ENCODE measurements at places on chromosomes 7 and 10.

DNA sequence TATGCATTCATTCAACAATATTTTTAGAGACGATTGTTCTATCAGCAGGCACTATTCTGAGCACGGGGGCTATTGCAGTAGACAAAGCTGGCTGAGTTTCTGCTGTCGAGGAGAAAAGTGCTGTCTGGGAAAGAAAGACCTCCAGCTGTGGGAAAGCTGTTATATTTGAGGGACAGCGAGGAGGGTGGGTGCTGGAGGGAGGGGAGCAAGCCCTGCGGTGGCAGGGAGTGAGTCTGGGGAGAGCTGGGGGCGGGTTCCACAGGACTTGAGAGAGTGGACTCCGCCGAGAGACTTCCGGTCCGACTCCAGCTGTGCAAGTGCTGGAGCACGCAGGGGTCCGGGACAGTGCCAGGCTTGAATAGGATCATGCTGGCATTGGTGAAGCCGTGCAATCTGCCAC lies 602.1 kb upstream of the FOXK1 start:
- DNase-seq: no peak

DNA sequence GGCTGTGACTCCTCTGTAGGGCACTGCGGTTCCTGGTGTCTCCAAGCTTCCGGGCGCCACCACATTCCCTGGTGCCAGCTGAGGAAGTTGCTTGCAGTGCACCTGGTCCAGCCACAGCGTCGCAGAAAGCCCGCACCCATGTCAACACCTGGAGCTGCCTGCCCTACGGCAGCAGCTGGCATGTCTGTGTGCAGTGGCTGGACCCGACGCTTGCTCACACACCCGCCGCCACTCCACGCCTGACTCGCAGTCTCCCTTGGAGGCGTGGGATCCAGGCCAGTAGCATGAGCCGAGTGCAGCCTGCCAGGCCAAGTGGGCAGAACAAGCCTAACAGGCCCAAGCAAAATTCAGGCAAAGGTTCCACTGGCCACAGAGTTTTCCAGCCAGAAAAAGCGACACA lies 118.1 kb upstream of the PHF14 start:
- no peak for DNase-seq

GRCh38 chr7:29879609-29880008 lies 73.3 kb downstream of the WIPF3 start:
- DNase-seq: no peak

- no peak for DNase-seq
These were observed 89.5 kb upstream of the CCDC6 start for GRCh38 chr10:59995862-59996261.

- no peak for DNase-seq
These were observed 19.6 kb upstream of the CFAP46 start for GRCh38 chr10:132961787-132962622.

DNA sequence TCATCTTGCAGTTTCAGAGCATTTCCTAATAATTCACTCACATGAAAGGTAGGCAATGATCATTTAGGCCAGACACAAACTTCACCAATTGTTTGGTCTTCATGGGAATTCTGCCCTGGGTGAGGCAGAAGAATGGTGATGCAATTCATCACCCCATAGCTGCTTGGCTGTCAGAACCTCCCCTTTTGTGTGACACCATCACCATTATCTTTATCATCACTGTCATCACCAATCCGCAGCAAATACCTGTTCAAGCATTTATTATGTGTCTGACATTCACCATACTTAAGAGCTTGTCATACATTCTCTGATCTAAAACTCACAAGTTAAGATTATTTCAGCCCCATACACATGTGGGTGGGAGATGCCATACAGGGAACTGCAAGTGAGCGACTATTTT lies 799.5 kb upstream of the LRRN3 start:
- no peak for DNase-seq

GRCh38 chr10:62830679-62831078 lies 14.5 kb upstream of the EGR2 start:
- no peak for DNase-seq

- no peak for DNase-seq
These were observed 196.4 kb downstream of the FAM107B start for GRCh38 chr10:14578060-14578952.

DNA sequence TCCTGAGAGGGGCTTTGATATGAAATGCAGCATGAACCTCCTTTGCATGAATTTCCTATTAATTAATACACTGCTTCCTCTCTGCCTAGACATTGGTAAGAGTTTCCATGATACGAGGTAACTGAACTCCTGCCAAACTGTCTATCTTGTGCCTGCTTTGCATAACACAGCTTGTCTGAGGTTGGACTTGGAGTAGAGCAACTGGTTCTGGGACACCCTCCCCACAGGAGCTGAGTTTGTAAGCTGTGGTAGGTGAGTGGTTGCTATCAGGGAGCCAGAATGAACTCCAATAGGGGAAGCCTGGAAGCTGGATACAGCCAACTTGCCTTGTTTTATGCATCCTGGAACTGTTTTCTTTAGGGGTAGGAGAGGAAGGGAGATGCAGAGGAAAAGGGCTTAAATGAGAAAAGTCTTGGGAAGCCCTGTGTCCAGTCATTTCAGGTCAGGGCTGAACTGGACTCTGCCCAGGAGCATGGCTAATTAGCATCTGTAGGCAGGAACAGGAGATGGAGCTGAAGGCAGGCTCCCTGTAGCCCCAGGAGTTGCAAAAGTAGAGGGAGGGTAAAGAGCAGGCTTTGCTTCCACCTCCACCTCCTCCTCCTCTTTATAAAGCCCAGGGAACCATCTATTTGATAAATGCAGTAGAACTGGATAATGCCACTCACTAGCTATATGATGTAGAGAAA lies 73.2 kb upstream of the GPR158 start:
- no peak for DNase-seq

DNA sequence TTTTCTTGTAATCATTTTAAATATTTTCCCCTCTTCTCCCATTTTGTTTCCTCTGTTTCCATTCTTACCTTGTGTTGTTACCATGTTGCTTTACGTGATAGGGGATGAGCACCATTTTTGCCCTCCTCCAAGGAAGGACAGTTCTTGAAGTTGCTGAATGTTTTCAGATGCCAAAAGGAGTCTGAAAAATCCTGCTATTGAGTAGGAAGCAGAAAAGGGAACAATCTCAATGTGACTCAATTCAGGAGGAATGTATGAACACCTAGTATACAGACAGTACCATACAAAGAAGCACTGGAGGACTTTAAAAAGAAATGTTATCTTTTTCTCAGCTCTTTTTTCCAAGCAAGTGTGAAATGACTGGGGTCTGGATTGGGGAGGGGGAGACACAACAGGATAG lies 5.1 kb upstream of the NAMPT start:
- no peak for DNase-seq

- no peak for DNase-seq
These were observed 94.9 kb downstream of the SVOPL start for GRCh38 chr7:138606236-138606635.
